ENCODE measurements at places on chromosomes 2 and 18.

DNA sequence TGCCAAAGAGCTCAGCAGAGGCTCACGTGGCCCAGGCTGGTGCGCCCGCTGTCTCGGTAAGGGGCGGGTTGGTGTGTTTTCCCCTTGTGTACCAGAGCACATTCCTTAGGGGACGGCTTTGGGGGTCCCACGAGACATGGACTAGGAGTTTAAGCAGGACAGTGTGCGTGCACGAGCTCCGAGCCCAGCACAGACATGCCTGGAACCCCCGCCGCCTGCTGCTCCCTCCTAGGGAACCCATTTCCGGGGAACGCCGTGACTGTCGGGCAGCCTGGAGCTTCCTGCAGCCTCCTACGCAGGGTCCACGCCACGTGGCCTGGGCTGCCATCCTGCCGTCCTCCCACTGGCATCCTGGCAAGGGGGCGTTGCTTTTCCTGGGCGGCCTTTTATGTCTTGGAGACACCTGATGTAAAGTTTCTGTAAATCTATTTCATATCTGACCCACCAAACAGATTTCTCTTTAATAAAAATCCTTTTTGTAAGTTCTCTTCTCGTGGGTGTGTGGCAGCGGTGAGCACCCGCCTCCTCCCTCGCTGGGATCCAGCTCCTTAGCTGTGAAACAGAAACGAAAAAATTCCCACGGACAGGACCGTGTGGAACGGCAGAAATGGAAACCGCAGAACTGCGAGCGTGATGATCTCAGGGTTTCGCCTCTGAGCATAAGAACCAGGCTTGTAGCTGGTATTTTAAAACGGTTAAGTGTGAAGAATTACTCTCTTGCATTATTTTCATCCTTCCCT is 43.5 kb upstream of the KCNG2 start:
- DNase-seq: no peak

- DNase-seq: no peak
These were observed 69.9 kb downstream of the PLB1 start for GRCh38 chr2:28565720-28566295.

DNA sequence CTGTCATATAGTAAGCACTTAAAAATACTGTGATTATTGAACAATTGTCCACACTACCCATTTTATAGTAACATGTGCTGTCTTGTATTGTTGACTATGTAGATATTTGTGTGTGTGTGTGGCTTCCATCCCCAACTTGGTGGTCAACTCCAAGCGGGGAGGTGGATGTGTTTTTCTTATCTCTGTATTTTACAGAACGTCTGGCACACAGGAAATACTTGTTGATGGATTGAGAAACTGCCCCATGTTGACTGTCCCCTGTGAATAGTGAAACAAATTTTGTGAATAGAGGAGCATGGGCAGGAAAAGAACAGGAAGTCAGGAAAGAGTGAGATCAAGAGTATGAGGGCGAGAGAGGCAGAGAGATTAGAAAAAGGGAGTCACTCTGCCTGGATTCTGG is 83.6 kb downstream of the CELF4 start:
- DNase-seq: no peak

DNA sequence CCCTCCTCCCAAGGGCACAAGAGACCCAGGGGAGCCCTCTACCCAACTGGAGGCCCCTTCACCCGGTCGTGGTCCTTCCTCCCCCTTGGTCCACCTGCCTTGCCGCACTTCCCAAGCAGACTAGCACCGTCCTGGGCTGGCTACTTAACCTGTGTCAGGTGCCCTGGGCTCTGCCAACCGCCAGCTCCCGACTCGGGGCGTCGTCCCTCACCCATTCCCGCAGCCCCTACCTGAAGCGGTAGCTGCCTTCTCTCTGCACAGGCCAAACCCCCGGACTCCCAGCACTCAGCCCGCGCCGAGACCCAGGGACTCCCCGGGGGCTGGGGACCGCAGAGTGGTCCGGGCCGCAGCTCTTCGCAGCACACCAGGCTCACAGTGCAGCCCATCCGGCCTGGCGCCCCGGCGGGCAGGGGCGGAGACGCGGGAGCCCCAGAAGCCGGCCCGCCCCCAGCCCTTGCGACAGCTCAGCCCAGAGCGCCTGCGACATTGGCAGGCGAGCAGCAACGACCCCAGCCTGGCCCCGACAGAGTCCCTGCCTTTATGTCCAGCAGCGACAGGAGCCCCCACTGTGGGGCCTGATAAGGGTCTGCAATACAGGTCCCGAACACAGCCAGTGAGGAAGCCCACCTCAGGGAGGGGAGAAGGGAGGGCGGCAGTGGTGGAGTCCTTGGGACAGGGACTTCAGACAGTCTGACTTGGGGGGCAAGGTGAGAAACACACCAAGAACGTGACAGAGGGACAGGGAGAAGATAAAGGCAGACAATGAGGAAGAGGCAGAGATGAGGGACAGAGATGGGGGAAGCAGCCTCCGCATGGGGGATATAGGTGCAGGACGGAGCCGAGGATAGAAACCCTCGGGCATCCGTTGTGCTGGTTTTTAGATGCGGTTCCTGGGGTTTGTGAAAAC is 31.0 kb upstream of the TNS1 start:
- DNase-seq: no peak

DNA sequence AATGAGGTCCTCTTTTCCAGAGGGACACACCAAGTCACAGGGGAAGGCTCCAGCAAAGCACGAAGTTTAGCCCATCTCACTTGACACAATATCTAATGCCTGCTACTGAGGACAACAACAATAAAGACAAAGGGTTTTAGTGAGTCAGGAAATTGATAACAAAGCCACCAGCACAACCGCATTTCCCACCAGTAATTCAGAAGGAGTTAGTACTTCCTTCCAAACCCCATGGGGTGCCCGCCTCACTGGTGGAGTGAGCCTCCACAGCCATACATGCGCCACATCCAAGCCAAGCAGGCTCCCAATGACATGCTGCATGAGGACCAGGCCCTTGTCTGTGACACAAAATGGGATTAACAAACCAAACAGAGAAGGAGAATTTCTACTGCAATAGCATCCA is 40.1 kb downstream of the MRPL35 start:
- no peak for DNase-seq

DNA sequence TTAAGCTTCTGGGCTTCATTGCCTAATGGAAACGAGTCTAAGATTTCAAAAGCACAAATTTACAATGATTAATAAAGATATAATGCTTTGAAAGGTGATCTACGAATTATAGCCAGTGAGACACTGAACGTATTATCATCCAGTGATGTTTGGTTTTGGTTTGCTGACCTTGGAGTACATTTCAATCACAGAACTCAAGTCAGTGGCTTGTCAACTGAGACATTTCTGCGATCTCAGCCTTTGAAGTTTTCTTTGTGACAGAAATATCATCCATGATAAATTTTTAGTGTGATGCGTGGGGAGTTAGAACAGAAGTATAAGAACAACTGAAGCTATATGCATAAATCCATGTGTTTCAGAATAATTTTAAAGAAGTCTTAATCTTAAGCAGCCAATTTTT is 263.8 kb downstream of the TCF4 start:
- no peak for DNase-seq

DNA sequence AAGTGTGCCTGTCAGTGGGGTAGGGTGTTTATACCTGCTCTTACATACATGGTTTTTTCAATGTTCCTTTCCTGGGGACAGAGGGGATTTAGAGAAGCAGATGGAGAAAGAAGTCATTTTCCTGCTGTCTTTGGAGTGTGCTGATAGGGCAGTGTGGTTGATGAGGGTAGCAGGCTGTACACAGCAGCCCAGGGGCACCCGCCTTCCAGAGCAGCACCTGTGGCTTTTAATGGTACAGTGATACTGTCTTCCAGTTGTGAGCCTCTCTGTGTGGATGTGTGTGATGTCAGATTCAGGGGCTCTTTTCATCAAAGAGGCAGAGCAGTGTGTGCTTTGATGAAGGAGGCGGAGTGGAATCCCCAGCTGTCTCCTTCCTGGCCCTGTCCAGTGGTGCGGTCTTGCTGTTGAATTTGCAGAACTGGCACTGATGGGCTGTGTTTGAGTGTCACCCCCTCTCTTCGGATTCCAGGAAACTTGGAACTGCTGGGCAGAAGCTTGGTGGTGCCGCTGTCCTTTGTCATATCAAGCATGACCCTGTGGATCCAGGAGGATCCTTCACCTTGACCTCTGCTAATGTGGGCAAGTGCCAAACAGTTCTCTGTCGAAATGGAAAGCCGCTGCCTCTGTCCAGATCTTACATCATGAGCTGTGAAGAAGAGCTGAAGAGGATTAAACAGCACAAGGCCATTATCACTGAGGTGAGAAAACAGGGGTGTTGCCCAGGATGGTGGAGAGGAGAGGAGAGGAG is 259.8 kb downstream of the PHLPP1 start:
- no peak for DNase-seq
